Left kidney (tissue), 8 donors: ENCODE measurements at places on chromosomes 4 and X.

GRCh38 chrX:1389181-1389992 lies 2.5 kb downstream of the SLC25A6 start:
- DNase-seq = no peak

DNA sequence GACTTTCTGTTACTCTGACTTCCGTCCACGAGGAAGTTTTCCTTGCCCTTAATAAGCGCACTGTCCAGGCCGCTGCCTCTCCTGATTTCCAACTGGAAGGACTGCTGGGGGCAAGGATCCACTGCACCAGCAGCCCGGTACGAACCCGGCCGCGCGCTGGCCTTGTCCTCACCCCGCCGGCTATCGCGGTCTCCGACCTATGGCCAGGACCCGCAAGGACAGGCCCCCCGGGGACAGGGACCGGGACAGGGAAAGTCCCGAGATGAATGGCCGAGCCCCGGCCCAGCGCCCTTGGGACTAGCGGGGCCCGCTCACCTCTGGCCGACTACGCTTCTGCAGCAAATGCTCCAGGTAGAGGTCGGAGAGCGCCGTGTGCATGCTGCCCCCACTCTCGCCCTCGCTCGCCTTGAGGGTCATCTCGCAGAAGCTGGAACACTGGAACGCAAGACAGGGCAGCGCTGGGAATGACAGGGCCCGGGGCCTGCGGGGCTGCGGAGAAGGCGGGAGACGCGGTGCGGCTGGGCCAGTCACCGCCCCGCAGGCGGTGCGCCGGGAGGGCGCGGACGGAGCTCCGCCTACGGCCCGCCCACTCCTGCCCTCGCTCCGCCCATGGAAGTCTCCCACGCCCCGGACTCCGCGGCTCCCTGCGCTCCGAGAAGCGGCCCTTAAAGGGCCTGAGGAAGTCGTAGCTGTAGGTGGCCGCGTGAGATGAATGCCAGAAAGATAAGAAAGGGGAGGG lies at the start of gene MPP1:
Gene MPP1, minus strand, starts transcription at position 529 of the 739 bp plus-strand sequence. Its CDS starts 112 bp downstream, at position 417.
- peak; percentile 58 for DNase-seq

- no peak for DNase-seq
Observed at GRCh38 chr4:138702190-138702824, 313.3 kb upstream of the NOCT start.

DNA sequence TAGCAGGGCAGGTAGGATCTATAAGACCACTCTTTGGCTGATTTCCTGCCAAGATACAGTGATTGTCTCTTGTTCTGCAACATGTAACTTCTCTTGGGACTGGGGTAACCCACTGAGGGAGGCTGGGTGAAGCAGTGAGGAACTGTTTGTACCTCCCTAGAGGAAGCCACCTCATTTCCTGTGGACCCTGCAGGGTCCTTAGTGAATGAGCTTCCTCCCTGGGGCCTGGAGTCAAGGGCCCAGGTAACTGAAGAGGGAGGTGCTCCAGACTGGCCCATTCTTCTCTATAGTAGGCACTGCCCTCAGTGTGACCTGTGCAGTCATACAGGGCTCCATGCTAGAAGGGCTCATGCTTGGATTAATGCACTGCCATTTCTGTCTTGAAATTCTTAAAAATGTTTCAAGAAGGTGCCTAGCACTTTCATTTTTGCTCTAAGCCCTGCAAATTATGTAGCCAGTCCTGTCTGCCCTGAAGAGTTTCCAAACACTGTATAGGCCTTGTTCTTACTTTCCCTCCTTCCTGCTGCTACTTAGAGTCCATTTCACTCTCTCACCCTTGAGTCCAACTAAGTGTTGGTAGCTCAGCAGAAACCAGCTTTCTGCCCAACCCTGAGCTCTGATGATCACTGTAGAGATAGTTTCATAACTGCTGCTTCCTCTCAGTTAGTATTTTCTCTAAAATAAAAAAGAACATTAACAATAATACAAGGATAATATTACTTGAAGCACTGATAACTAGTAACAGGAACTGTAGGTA lies 8.5 kb upstream of the GRIA3 start:
- DNase-seq = no peak

- DNase-seq = no peak
Observed at GRCh38 chrX:48890934-48891401, 6.6 kb downstream of the TIMM17B start.

DNA sequence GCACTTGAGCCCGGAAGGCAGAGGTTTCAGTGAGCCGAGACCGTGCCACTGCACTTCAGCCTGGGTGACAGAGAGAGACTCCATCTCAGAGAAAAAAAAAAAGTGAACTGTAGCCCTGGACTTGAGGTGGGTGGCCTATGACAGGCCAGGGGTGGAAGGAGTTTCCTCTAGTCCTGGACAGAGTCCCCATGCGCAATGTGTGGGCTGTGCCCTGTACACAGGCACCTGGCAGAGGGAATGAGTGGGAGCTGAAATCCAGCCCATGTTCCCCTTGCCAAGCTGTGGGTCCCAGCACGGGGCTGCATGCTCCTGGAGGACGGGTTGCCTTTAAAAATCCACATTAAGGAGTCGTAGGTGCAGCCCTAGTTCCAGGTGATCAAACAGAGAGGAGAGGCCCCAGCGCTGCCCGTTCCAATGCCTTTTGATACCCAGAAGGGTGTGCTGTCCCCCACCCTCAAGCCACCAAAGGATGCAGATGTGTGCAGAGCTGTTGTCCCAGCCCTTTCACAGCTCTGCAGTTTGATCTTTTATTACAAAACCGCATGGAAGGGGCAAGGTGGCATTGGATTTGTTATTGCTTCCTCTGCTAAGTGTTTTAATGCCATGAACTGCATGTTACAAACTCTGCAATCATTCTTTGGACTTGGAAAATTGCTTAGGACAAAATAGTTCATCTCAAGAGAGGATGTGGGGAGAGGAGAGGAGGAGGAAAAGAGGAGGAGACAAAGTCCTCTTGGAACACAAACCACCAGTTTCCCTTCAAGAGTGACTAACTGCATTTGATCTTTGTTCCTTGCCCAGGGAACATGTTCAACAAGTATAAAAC lies 38.0 kb upstream of the PDK3 start:
- no peak for DNase-seq

GRCh38 chrX:81238166-81238565 lies 36.3 kb downstream of the SH3BGRL start:
- no peak for DNase-seq

DNA sequence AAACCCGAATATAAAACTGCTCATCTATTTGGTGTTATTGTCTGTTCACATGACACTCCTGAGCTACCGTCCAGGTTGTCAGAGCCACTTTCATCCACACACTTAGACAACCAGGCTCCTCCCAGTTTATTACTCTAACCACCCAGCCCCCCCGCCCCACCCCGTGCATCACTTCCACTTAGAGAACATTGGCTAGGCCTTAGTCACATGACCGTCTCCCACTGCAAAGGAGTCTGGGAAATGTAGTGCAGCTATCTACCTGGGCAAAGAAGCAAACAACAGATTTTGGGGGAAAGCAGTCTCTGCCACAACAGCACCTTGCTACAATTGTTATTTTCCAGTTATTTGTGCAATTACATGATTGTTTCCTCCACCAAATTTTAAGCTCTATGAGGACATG lies 57.6 kb upstream of the RBPJ start:
- DNase-seq = no peak

DNA sequence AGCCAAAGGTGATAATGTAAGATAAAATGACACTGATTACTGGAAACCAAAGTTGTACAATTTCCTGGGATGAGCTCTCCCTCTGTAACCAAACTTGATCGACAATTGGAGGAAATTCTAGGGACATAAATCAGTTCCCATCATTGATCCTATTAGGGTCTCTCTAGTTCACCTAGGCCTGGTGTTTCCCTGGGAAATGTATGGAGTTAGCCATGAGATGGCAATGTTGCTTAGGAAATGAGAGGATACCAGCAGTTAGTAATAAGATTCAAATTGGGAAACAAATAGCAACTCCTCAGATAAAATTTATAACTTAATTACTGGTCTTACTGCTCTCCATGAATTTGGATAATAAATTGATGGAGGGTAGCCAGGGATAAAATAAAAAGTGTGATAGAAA lies 52.2 kb downstream of the SPATA18 start:
- peak; percentile 41 for DNase-seq

DNA sequence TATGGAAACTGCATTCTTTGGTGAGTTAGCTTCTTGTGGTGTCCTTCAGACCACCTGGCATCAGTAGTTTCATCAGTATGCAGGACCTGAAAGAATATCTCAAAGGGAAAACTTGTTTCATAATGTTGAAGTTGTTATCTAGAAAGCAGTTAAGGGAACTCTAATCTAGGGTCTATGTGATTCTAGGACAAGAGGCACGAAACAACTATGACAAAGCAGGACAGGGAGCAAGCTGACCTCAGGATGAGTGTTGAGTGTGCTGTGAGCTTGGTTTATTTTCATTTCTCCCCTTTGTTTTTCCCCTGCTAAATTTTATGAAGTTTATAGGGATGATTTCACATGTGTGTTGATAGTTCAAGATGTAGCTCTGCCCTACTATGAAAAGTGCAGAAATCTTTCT lies 65.7 kb downstream of the MXRA5 start:
- DNase-seq = no peak

DNA sequence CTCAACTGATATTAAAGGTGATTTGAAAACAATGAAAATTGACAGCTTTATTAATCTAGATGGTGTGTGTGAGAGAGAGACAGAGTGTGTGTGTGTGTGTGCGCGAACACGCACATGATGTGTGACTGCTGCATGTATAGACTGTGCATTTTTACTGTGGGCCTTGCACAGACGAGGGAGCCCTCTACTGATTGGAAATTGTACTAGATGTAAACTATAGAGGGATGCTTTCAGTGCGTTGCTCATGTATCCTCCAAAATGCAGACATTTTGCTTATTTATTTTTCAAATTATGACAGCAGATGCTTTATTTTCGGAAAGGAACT lies 168.4 kb upstream of the GK2 start:
- peak; percentile 18 for DNase-seq

- no peak for DNase-seq
Observed at GRCh38 chr4:36665985-36666527, 384.6 kb downstream of the DTHD1 start.

- no peak for DNase-seq
Observed at GRCh38 chr4:170198747-170199146, 109.0 kb upstream of the AADAT start.

DNA sequence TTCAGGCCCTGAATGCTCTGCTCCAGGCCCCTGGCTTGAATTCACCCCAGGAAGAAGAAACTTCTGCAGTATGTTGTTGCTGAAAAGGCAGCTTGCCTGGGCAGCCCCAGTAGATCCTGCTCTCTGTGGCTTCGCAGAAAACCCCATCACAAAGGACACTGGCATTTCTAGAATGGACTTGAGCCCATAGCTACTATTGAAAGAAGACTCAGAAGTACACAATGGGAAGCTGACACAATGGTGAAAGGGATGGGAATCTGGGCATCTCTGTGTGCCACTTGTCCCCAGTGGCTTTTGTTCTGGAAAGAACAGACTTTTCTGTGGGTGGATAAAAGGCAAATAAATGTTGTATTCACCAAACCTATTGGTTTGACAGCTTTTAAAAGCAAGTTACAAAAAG lies 67.4 kb upstream of the SCML1 start:
- DNase-seq = no peak

DNA sequence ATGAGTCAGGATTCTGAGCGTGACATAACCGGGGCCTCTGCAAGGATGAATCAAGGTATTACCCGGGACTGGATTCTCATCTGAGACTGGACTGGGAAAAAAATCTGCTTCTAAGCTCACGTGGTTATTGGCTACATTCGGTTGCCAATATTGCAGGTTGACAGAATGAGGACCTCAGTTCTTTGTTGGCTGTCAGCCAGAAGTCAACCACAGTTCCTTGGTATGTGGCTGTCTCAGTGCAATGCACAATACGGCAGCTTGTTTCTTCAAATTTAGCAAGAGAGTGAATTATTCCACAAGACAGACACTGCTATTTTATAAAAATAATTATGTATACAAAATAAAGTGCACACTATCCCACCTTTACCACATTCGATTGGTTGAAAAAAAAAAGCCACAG lies 424.2 kb downstream of the KLHL4 start:
- DNase-seq = no peak

- no peak for DNase-seq
Observed at GRCh38 chr4:153603258-153603657, 80.8 kb upstream of the TLR2 start.

DNA sequence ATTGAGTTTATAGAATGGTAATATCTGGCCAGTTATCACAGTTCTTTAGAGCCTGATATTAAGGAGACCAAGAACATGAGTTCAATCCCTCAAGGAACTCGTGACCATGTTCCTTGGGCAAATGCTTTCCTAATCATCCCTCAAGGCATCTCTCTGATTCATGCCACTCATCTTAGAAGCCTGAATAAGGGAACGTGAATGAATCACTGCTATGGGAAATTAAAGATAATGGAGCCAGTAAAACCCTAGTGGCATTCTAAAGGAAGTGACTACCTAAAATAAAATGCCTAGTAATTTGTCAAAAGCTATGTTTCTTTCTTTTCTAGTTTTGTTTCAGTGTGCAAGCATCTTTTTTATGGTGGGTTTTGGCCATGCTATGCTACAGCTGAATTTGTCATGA lies 1161.3 kb downstream of the C4orf33 start:
- DNase-seq = no peak

GRCh38 chrX:27350476-27350875 lies 112.7 kb downstream of the PPP4R3C start:
- no peak for DNase-seq

DNA sequence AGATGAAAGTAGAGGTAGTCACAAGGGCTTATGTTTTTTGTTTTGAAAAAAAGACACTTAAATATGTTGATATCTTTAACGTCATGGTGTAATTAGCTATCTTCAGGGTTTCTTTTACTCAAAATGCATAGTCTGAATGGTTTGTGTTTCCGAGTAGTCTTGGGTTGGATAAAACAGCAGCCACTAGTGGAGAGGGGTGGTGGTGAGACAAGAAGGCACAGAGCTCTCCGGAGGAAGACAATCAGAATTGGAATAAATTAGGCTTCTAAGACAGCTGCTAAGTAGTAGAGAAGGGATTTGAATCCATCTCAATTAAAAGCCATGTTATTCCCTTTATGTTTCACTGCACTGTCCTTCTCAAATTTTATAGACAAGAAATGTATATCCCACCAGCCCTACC lies 240.4 kb upstream of the VEGFC start:
- no peak for DNase-seq

DNA sequence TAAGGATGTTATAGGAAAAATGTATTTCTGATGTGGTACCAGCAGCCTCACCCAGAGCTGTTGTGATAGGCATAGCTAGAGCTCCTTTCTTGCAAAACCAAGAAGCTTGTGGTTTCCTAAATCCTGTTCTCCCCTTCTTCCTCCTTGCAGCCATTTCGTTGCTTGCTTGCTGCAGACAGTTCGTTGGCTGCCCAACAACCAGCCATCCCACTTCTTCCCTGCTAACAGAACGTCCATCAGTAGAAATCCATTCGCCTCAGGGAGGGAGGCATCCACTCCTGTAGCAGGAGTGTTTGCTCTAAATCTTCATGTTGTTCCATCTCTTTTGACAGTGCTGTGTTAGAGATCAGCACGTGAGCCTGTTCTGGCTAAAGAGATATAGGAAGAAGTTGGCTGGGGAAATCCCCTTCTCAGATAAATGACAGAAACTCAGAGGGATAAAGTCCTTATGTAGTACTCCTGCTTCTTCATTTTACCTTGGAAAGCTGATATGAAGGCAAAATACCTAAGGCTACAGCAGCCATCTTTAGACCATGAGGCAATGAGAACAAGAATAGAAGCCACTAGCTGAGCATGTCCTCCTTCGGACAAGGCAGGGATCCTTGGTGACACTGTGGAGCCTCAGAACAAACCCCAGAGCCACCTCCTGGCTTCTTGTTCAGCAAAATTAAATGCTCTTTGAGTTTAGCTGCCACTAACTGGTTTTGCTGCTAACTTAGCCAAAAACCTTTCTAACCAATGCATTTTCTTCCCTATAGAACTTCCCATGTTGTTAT lies 68.4 kb upstream of the RELL1 start:
- DNase-seq = no peak
